Stimulated activated CD4-positive, alpha-beta T cell treated with anti-CD3 and anti-CD28 coated beads, Interleukin-2, amount 100 ng/mL, for 4 hours (primary cell): ENCODE measurements at places on chromosomes 6 and 20.

DNA sequence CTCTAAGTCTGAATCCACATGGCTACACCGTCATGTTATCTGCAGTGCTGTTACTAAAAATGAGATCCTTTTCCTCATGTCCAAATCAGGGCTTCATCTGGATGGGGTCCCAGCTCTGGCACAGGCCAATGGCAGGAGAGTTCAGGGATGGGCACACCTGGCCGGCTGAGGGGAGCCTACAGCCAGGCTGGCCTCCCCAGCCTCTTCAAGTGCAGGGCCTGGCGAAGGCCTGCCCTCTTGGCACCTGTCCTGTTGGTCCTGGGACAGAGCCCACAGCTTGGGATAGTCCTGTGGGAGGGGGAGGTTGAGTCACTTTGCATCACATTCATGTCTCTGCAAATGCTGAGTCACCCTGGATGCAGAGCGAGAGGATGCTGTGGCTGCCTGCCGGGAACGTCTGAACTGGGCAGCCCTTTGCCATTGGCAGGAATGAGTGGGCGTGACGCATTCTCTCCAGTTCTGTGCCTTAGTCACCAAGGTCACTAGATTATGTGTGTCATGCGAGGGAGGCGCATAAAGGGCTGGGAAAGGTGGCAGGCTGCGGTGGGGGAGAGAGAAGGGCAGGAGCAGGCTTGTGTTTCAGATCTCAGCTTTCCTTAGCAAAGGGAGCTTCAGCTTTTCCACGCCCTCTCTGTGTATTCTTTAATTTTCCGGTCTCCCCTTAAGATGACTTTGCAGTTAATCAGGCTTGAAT lies 223.2 kb upstream of the ECI2 start:
- no peak for DNase-seq

GRCh38 chr6:113823916-113824315 lies 33.2 kb upstream of the MARCKS start:
- DNase-seq: no peak

DNA sequence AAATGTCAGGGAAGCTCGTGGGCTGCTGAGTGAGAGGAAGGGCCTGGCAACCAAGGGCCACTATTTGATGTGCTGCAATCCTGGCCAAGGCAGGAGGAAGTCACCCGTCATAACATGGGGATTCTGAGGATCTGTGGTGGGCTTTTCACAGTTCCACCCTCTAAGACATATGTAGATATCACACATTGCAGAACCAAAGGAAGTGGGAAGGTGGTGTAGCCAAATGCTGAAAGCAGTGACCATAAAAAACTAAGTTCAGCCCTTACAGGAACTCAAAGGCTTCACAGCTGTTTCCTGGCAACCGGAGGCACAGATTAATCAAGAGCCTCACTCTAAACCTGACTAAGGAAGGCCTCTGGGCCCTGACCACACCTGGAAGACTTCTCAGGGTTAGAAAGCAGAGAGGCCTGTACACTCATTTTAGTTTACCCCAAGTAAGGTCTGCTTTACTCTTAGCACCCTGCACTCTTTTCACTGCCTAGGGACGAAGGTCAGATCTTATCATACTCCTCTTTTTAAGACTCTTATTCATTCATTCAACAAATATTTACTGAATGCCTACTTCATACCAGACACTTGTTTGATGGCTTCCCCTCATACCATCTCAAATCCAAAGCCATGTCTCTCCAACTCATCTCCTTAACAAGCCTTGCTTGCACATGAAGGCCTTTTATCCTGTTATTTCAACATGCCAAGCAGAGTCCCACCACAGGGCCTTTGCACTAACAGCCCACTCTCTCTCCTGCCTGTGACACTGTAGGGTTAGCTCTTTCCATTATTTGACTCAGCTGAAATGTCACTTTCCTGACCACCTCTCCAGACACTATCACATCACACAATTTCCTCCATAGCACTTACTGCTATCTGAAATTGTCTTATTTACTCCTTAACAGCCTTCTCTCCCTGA lies 2.6 kb downstream of the UBE2V1 start:
- DNase-seq: no peak

DNA sequence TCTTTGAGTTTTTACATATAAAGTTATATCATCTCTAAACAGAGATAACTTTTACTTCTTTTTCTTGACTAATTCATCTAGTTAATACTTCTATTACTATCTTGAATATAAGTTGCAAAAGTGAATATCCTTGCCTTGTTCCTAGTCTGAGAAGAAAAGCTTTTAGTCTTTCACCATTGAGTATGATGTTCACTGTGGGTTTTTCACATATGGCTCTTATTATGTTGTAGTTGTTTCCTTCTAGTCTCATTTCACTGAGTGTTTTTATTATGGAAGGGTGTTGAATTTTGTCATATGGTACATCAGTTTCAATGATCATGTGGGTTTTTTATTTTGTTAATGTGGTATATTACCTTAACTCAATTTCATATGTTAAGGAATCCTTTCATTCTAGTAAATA lies 488.3 kb downstream of the COL12A1 start:
- DNase-seq: no peak

DNA sequence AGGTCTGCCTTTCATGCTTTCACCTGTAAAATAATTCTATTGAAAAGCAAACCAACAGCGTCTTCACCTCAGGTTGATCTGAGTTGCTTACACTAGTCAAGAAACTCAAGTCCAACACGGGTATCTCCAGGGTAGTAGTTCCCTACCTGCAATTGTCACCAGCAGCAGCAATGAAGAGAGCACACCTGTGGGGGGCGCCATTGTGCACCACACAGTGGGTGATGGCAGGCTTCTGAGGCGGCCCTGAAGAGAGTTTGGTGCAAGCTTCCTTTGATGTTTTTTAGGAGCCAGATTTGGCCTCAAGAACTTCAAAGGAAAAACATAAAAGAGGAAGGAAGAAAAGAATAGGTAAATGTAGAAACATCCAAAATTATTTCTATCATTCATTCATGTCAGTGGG lies 45.1 kb downstream of the KIAA0319 start:
- DNase-seq: no peak

- DNase-seq: no peak
Observed at GRCh38 chr6:84422380-84422968, 195.0 kb upstream of the CEP162 start.

- no peak for DNase-seq
Observed at GRCh38 chr6:168683621-168684020, 242.6 kb downstream of the SMOC2 start.

- no peak for DNase-seq
Observed at GRCh38 chr20:51651921-51652549, 109.5 kb upstream of the NFATC2 start.

GRCh38 chr20:10064611-10065010 lies 29.8 kb downstream of the ANKEF1 start:
- no peak for DNase-seq

GRCh38 chr20:305745-306144 lies 8.4 kb downstream of the ZCCHC3 start:
- no peak for DNase-seq

DNA sequence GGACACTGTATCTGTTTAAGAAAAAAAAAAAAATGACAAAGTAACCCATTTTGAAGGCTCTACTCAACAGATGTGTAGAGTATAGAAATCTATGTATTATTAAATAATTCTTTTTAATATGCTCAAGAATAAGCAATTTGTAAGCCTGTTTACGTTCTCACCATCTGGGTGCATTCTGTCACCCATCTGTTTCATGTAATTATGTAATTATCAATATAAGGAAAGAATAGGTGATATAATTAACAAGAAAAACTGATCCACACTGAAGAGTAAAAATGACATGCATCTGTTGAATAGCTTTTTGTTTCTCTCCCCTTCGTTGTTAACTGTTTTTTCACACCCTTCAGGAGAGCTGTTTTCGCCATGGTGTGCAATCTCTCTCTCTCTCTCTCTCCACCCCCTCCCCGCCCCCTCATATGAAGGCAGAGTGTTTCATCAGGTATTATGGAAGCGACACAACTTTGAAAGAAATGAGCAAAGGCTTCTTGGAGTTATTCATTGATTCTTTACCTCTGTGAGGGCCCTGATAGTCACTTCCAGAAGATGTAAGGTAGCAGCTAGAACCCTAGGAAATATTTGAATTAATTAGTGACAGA lies 154.3 kb upstream of the INSM1 start:
- no peak for DNase-seq

- no peak for DNase-seq
Observed at GRCh38 chr20:14878676-14879019, 541.2 kb upstream of the FLRT3 start.

- DNase-seq: no peak
Observed at GRCh38 chr6:37862992-37863391, 43.5 kb downstream of the ZFAND3 start.

DNA sequence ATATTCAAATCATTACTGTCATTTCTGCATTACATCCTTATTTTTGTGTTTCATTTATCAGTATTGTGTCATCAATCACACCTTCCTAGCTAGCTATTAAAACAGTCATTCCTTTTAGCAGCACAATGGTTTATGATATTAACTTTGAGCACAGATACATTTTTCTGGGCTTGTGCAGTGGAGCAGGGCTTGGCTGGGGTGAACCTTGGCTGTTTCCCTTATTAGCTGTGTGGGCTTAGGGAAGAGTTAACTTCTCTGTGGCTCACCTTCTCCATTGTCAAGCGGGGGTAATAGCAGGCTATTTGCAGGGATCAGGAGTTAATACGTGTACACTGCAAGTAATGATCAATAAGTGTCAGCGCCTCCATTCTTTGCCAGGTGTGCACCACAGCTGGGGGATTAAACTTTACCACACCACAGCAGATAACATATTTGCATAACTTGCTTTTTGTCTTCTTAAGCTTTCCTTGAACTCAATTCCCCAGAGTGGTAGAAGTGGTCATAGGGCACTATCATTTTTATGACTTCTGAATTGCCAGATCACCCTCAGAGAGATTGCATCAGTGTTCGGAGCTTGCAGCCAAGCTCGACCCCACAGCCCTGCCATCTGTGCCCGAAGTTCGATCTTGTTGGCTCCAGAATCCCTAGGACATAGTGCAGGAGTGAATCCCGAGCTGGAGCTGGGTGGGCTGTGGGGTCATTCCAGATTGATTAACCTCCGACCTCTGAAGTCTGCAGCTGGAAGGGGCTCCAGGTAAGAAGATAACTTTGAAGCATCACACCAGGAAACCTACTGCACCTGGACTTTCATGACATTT lies 1.5 kb upstream of the PYGB start:
- no peak for DNase-seq

- no peak for DNase-seq
Observed at GRCh38 chr6:118952683-118953082, 17.7 kb upstream of the MCM9 start.

DNA sequence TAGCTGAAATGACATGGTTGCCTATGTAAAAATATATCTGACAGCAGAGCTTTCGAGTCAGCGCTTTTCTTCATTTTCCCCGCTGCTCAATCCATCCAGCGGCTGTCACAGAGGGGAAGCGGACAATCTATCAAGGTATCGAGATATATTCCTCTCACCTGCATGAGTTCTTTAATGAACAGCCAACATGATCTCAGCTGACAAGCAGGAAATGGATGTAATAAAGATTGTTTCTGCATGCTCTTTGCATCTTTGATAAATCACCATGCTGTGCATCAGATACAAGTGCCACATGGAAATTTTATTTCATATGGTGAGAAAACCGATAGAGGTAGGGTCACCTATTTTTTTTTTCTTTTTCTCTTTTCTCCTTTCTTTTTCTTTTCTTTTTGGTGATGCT lies 602.3 kb upstream of the MMS22L start:
- no peak for DNase-seq

DNA sequence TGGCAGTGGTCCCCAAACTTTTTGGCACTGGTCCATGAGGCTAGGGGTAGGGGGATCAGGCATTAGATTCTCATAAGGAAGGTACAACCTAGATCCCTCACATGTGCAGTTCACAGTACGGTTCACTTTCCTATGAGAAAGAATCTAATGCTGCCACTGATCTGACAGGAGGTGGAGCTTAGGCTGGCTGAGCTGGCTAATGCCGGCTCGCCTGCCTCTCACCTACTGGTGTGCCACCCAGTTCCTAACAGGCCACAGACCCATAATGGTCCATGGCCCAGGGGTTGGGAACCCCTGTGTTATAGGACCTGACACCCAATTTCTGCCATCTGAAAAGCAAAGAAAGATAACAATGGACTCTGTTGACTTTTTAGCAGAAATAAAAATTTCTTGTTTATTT lies 199.6 kb downstream of the GMPR start:
- DNase-seq: no peak

DNA sequence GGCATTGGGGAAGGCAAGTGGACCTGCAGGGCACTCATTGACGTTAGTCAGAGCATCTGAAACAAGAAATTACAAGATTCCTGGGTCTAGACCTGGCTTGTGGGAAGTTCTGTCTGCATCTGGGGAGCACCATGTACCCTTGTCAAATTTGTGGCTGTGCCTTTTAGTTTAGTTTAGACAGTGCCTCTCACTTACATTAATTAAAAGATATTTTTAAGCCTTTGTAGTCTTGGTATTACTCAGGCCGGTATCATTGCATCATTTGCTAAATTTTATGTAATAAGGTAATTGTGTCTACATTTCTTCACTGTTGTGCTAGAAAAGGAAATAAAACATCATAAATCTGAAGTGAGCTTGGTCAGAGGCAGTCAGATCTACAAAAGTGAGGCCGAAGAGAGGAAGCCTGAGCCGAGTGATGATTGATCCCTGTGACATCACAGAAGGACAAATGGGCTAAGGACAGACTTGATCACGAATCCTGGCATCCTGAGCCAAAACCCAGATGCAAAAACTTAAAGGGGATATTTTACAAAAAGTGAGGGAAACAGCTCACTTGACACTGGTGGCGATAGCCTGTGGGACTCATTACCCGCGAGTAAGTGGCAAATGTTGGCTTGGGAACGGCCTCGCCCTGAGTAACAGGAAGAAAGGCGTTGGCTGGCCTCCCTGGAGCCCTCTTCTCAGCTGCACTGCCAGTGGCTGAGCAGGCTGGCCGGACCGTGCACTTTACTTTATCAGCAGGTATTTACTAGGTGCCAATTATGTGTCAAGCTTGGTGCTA lies 106.5 kb downstream of the TCP11 start:
- DNase-seq: no peak

- DNase-seq: no peak
Observed at GRCh38 chr6:776951-777350, 84.0 kb upstream of the EXOC2 start.
